ENCODE measurements at places on chromosomes 7 and 10.

GRCh38 chr7:131196803-131197202 lies 130.9 kb upstream of the MKLN1 start:
- DNase-seq, result peak; percentile 14

- DNase-seq, result no peak
These were observed 61.0 kb downstream of the RASGEF1A start for GRCh38 chr10:43205681-43206390.

- no peak for DNase-seq
These were observed 205.6 kb upstream of the CSTF2T start for GRCh38 chr10:51905032-51905431.

DNA sequence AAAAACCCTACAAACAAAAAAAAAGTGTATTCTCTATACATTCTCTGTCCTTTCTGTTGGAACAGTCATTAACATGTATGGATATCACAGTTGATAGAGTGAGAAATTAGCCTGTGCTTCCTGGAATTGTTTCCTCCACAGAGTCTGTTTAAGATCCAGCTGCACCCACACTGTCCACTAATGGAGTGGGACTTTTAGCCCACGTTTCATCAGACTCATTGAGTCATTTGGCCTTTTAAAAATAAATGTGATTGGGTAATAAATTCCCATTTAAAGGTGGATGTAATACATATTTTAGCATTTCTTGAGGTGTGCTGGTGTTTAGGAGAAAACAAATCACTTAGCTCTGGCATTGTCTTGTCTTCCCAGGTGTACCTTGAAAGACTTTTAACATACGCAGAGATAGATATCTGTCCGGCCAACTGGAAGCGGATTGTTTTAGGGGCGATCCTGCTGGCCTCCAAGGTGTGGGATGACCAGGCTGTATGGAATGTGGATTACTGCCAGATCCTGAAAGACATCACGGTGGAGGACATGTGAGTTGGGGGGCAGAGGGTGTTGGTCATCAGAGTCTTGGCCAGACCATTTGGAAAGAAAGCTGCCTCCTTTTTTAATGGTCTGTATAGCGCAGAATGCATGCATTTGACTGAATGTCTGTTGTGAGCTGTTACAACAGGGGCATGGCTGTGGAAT lies 52.3 kb upstream of the GJD4 start:
- no peak for DNase-seq

GRCh38 chr7:158266426-158266816 lies 321.2 kb downstream of the PTPRN2 start:
- no peak for DNase-seq

DNA sequence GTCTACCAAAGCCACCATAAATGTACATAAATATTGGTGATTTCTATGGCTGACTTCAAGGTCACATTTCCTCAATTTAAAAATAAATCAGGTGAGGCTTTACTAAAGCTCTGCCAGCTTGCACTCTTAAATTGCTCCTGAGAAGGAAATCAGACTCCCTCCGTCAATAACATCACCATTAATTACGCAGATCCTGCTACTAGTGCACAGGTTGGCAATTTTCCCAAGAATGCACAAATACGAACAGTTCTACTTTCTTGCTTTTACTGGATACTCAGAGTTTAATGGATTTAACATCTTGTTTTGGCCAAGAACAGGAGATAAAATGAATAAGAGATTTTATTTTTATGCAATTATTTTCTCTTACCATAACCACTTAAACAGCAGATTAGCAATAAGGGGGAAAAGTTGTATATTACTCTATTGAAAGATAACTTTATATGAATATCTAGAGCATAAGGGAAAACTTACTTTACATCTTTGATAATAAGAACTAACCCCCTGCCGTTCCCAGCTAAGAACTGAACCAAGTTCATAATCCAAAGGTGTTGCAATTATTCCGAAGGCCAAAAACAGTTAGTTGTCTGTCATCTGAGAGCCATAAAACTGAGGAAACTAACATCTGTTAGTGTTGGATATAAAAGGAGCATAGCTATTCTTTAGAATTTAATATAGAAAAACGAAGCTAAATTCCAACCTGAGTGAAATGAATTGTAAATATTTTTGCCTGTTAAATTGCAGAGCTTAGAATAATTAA lies 140.5 kb downstream of the TWIST1 start:
- no peak for DNase-seq

DNA sequence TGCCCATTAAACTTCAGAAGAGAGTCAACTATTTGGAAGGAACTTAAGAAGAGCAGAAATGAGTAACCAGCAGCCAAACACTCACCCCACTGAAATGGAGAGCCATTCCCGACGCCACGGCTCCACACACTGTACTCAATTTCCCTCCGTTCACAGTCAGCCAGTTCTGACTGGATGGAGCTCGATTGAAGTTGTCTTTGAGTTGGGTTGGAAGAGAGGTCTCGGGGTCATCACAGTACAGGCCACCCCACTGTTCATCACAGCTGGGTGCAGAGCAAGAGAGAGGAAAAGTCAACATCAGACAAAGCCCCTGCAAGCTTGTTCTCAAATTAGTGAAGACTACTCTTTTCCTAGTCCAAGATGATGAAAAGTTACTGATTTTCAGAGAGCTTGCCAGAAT lies 75.9 kb upstream of the SLC26A5 start:
- DNase-seq, result no peak

DNA sequence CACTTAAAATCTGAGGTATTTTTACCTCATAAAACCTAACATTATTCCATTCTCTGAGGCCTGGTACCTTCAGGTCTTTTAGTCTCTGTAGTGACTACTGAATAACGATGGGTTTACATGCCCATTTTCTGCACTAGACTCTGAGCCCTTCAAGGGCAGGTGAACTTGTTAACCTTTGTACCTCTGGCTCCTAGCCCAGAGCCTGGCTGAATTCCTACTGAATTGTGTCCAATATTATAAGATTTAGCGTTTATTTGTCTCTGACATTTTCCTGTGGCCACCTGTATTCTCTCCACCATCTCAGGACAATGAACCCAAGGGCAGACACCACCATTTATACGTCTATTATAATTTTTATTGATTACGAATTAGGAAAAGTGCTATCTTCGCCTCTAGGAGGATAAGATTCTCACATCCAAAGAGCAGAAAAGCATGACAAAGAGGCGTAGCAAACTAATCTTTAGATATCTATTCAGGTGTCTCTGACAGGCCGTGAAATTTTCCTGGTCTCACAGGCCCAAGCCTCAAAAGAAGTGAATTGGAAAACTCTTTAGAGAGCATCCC lies 27.9 kb upstream of the HNRNPH3 start:
- DNase-seq, result no peak

DNA sequence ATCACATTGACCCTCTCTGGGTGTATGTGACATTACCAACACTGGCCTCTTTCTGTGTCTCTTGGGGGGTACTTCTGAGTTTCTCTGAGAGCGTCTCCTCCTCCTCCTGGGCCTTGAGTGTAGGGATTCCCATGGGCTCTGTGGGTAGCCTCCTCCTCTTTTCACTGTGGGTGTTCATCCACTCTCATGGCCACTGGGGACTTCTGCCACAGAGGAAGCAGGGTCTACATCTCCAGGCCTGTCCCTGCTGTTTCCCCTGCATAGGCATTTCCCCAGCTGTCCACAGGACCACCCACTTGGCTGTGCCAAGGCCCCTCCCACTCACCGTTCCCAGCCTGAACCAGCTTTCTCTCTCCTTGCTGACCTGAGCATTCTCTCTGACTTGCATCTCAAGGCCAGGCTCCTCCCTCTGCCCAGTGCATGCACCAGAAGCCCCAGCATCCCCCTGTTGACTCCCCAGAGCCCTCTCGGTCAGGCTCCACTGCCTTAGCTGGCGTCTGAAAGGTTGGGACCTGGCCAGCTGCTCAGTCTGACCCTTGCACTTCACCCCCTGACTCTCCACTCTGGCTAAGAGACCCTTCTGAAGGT lies 487.6 kb downstream of the GLRX3 start:
- no peak for DNase-seq

DNA sequence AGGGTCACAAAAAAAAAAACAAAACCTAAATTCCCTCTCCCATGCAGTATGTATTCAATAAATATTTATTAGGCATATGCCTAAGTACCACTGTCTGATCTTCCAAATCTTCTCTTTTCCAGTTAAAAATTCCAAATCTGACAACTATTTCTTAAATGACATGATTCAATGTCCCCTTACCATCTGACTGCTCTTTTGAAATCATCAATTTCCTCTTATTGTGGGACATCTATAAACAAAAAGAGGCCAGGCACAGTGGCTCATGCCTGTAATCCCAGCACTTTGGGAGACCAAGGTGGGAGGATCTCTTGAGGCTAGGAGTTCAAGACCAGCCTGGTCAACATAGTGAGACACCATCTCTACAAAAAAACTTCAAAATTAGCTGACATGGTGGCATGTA lies 103.5 kb downstream of the TBXAS1 start:
- DNase-seq, result no peak

GRCh38 chr7:33806298-33807154 lies 98.8 kb upstream of the BMPER start:
- DNase-seq, result peak; percentile 30

DNA sequence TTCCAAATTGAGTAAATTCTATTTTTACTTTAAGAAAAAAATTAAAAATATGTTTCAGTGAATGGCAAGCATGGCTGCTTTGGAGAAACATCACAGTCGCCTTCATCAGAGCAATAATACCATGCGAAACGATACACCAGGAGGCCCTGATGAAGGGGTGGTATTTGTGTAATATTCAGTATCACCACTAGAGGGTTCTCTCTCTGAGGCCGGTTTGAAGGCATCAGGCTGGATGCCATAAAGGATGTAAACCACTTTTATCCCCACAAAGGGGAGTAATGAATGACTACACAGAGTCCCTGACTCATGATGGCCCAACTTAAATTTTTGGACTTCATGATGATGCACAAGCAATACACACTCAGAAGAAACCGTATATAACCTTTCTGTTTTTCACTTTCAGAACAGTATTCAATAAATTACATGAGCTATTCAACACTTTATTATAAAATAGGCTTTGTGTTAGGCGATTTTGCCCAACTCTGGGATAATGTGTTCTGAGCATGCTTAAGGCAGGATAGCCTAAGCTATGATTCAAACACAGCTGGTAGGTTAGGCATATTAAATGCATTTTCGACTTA lies 95.5 kb downstream of the PPP1R17 start:
- peak; percentile 36 for DNase-seq

DNA sequence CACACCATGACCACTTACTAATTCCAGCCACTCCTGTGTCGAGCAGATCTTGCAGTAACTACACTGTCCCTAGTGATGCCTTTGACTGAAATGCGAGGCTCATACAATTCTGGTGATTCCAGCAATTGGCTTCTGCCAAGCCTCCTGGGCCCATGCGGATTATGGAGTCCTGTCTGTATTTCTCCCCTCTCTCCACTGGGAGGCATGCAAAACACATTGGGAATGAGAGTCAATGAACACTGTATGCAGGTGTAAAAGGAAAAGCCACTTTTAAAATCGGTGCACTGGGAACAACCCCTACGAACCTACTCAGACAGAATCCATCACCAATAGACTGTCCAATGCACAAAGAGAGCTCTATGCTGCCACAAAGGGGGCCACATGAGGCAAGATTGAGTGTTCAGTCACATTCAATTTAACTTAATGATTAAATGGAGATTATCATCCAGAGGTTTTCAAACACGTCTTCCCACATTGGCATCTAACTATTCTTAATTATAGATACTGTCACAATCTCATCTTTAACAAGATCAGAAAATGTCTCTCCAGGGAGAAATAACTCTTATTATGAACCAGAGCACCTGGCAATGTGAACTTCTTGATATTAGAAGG lies 550.6 kb downstream of the GLRX3 start:
- no peak for DNase-seq

- no peak for DNase-seq
These were observed 52.3 kb downstream of the NEURL1 start for GRCh38 chr10:103545771-103546281.

- DNase-seq, result peak; percentile 79
These were observed 37.0 kb upstream of the CNNM1 start for GRCh38 chr10:99292159-99292558.

DNA sequence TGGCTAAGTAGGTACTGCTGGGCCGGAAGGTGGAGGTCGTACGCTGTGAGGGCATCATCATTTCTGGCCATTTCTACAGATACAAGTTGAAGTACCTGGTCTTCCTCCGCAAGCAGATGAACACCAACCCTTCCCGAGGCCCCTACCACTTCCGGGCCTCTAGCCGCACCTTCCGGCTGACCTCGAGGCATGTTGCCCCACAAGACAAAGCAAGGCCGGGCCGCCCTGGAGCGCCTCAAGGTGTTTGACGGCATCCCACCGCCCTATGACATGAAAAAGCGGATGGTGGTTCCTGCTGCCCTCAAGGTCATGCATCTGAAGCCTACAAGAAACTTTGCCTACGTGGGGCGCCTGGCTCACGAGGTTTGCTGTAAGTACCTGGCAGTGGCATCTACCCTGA lies 56.8 kb downstream of the ATXN7L1 start:
- no peak for DNase-seq

DNA sequence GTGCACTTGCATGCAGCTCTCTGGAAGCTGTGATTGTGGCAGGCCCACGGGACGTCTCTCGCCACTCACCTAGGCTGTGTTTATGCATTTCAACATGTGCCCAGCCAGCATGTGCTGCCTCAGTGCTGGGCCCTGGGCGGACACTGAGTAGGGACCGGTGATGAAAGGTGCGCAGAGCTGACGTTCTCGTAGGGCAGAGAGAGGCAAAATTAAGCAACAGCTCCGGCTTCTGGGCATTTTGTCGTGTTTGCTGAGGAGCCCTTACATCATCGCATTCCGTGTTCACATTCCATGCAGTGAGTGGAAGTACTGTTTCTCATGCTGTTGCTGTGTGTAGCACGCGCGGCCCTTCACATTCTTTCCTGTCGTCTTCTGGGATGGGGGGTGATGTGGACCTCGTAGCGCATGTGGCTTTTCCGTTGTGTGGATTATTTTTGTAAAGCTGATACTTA lies 50.5 kb downstream of the PRF1 start:
- peak; percentile 91 for DNase-seq

DNA sequence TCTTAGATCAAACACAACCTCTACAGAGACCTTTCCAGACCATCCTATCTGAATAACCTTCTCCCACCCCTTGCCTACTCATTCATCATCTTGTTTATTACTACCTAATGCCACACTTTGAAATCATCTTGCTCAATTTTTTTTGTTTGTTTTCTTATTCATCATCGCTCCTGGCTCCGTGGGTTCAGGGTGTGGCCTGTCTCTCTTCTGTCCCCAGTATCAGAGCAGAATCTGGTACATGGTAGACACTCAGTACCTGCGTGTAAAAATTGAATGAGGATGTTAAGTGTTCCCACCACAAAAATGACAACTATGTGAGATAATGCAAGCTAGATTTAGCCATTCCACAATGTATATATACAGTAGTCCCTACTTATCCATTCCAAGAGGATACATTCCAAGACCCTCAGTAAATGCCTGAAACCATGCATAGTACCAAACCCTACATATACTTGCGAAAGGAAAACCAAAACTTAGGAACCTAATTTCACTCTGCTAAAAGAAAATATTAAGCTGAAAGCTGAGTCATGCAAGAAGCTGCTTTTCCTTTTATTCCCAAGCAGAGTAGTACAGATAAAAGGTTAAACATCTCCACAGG lies 72.1 kb upstream of the SEC61G start:
- no peak for DNase-seq

DNA sequence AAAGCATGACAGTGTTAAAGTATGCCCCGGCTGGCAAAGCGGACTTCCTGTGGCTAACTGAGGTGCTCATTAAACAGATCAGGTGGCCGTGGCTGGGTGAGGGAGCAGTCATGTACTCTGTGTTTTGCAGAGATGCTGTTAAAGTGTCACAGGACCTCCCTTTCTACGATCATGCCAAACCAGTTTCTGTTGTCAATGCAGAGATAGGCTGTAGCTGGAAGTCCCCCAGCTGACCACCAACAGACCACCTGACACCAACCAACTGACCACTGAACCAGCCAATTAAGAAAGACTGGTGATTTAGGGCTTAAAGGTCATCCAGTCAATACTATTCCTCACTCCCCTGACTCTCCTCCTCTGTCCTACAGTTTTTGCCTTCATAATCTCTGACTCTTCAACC lies 431.1 kb upstream of the LRGUK start:
- DNase-seq, result no peak

All from fibroblast of gingiva (primary cell).